Activated CD4-positive, alpha-beta memory T cell treated with anti-CD3 and anti-CD28 coated beads for 36 hours (primary cell): ENCODE measurements at places on chromosomes 13 and 19. TPM values are rescaled to one million over a fixed set of nuclear protein-coding genes. Genes with fewer than 3 reads are reported as not detected.
A peak's percentile ranks its signal among the peaks of the same experiment; 100 is the strongest.

- H3K4me3 ChIP-seq = no peak overlapping the region
- H3K27ac ChIP-seq = no peak overlapping the region
- H3K4me1 ChIP-seq = peaks cover 7% of the 10 kb centered on the region
- H3K36me3 ChIP-seq = no peaks in the 10 kb centered on the region
- DNase-seq = no peak
- H3K27me3 ChIP-seq = peaks cover 27% of the 10 kb centered on the region
Observed at GRCh38 chr13:48570216-48570828, 37.4 kb upstream of the RCBTB2 start.

DNA sequence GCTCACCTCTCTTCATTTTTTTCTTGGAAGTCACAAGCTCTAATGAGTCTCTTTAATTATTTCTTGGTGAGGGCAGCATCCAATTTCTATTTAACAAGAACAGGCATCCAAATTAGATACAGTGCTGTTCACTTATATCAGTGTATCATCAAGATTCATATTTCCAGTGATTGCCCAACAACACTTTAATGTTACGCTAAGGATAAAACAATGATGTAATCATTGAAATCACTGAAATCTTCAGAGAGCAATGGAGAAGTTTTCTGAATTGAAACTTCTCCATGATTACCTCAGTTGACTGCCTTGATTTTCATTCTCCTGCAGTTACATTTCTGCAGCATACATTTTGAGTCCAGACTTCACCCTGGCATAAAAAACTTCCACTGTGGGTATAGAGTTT is 17.1 kb upstream of the LRCH1 start:
- H3K4me1 ChIP-seq = peaks cover 1% of the 10 kb centered on the region
- H3K36me3 ChIP-seq = no peaks in the 10 kb centered on the region
- H3K27me3 ChIP-seq = peaks cover 2% of the 10 kb centered on the region
- no peak for DNase-seq
- H3K27ac ChIP-seq = no peak overlapping the region

- no peaks in the 10 kb centered on the region for H3K4me1 ChIP-seq
- no peak overlapping the region for H3K27ac ChIP-seq
- H3K4me3 ChIP-seq = no peak overlapping the region
- no peak for DNase-seq
Observed at GRCh38 chr13:89294115-89294867, 1623.1 kb downstream of the SLITRK5 start.

- DNase-seq = no peak
- H3K4me3 ChIP-seq = no peak overlapping the region
- H3K36me3 ChIP-seq = peaks cover 9% of the 10 kb centered on the region
- H3K4me1 ChIP-seq = peaks cover 11% of the 10 kb centered on the region
- no peaks in the 10 kb centered on the region for H3K27me3 ChIP-seq
- H3K27ac ChIP-seq = no peak overlapping the region
Observed at GRCh38 chr13:23771552-23771951, 117.6 kb downstream of the MIPEP start.

DNA sequence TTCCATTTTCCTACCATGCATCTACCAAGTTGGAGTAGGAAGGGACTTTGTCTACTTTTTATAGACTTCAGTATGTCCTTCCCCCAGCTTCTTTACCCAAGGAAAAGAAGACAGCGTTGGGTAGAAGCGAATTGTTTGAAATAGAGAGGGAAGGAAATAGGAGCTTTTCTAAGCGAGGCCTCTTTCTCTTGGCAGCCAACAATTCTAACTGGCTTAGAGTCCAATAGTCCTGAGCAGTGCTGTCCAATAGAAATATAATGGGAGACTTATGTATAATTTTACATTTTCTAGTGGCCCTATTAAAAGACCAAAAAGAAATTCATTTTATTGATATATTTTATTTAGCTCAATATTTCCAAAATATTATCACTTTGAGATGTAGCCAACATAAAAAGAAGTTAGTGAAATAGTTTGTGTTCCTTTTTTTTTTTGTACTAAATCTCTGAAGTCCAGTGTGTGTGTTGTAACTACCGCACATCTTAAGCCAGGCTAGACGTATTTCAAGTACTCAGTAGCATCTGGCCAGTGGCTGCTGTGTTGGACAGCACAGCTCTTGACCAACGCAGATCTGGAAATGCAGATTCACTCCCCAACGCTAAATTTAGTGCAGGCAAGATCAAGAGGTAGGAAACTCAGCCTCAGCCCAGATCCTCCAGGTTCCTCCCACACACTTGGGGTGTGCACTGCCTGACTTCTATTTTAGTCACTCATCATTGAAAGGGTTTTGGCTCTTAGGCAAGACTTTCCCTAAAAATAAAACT is 179.2 kb downstream of the SHISA2 start:
- DNase-seq = peak; percentile 45
- no peak overlapping the region for H3K4me3 ChIP-seq
- peaks cover 60% of the 10 kb centered on the region for H3K4me1 ChIP-seq
- H3K27me3 ChIP-seq = no peaks in the 10 kb centered on the region

DNA sequence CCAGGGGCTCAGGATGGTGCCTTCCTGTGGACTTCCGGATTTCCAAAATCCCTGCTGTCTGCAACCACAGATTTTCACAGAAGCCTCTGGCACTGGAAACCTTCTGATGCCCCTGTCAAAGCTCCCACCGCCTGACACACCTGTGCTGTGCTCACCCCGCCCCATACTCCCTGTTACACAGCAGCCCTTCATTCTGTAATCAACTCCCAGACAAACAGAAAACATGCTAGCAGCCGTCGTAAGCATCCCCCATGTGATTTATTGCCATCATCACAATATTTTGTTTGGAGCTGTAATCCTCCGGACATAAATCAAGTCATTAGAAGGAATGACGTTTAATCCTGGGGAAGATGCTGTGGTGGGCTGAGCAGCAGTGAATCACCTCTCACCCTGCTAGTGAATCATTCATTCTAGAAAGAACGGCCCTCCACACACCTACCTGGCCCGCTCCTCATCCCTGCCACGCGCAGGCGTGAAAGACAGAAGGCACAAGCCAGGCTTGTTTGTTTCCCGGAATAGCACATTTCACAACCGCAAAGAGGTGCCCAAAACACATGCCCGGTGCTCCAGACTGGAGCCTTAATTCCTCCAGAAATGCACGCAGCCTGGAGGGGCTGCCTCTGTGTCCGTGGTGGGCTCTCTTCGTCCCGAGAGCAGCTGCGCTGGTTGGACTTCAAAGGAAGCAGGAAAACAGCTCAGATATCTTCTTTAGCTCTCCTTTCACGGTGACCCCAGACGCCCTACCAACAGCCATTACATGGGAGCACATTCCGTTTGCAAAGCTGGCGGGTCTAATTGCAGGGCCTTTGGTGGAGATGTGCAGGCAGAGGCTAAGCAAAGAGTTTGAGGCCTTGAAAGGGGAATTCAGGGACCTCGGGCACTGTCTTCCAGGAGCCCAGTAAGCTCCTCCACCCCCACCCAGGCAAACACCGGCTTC is 41.3 kb upstream of the KCTD15 start:
- no peak overlapping the region for H3K4me3 ChIP-seq
- no peaks in the 10 kb centered on the region for H3K4me1 ChIP-seq
- peaks cover 3% of the 10 kb centered on the region for H3K27me3 ChIP-seq
- no peaks in the 10 kb centered on the region for H3K36me3 ChIP-seq

GRCh38 chr13:103618151-103618550 is 551.9 kb upstream of the SLC10A2 start:
- H3K4me1 ChIP-seq = no peaks in the 10 kb centered on the region
- DNase-seq = no peak
- no peaks in the 10 kb centered on the region for H3K27me3 ChIP-seq
- H3K27ac ChIP-seq = no peak overlapping the region

DNA sequence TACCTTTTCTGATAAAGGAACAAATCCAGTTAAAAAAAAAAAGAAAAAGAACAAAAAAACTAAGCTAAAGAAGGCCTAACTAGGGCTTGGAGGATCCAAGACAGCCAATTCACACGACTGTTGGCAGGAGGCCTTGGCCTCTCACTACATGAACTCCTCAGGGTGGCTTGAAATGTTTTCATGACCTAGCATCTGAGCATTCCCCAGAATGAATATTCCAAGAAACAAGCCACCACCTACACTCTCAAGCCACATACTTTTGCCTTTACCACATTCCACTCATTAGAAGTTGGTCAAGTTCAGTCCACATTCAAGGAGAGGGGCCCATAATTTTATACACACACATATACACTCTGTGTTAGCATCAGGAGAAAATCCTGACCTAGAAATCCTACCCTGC is 97.6 kb upstream of the SIAH3 start:
- H3K27me3 ChIP-seq = no peaks in the 10 kb centered on the region
- H3K4me3 ChIP-seq = no peak overlapping the region
- H3K36me3 ChIP-seq = no peaks in the 10 kb centered on the region
- no peak for DNase-seq

DNA sequence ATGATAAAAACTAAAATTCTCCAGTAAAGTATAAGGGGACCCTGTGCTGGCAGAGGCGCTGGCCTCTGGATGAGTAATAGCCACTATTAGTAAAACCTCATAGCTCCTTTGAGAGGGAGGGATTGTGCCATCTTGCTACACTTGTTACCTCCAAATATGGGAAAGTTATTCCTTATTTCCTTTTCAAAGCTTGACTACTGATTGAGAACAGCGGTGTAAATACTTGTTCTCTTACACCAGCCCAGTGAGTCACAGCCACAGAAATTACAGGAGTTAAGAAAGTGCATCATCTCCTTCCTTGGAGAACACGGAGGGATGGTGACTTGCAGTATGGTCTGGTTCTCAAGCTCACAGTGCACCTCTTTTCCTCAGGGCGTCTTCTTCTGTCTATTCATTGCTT is 379.0 kb downstream of the EFNB2 start:
- H3K4me3 ChIP-seq = no peak overlapping the region
- DNase-seq = no peak
- peaks cover 2% of the 10 kb centered on the region for H3K27me3 ChIP-seq
- no peak overlapping the region for H3K27ac ChIP-seq

DNA sequence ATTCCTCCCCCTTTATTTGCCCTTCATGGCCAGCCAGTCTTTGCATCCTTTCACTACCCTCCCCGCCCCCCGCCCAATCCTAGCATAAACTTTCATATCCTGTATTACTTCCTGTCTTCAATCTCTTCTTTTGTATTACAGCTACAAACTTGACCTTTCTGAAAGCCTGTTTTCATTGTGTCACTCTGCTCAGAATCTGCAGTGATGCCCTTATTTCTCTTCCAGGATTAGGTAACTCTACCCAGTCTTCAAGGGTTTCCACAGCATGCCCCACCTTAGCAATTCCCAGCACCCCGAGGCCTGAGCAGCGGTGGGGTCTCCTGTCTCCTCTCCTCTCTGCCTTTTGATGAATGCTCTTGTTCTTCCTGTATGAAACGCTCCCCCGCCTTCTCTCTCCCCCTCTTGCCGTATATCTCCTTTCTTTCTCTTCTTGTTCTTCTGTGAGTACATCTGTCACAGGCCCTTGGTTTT is 145.6 kb downstream of the SHISA2 start:
- no peaks in the 10 kb centered on the region for H3K36me3 ChIP-seq
- H3K27me3 ChIP-seq = no peaks in the 10 kb centered on the region
- H3K4me3 ChIP-seq = no peak overlapping the region
- H3K4me1 ChIP-seq = peaks cover 5% of the 10 kb centered on the region
- no peak overlapping the region for H3K27ac ChIP-seq

GRCh38 chr19:8025316-8025715 is 19.9 kb upstream of the ELAVL1 start:
- no peak for DNase-seq
- no peak overlapping the region for H3K4me3 ChIP-seq
- H3K36me3 ChIP-seq = no peaks in the 10 kb centered on the region
- no peaks in the 10 kb centered on the region for H3K27me3 ChIP-seq

GRCh38 chr13:66180836-66181235 is 1049.3 kb downstream of the PCDH9 start:
- DNase-seq = no peak
- H3K36me3 ChIP-seq = no peaks in the 10 kb centered on the region
- no peak overlapping the region for H3K4me3 ChIP-seq

DNA sequence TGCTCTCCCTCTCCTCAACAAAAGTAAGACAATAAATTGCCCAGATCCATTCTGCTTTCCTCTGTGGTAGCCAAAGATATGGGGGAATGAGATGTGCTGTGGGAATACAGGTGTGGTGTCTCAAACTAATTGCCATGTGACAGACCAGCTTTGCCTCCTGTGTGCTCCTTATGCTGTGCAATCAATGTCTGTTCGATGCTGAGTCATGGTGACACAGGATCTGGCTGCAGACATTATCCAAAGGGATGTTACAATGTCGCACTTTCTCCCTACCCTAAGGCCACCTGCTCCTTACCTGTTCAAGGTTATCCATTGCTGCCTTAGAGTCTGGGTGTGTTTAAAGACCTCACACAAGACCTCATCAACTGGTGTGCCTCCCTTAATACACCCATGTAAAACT is 32.5 kb downstream of the FGF14 start:
- H3K27ac ChIP-seq = no peak overlapping the region
- peaks cover 8% of the 10 kb centered on the region for H3K27me3 ChIP-seq
- H3K4me3 ChIP-seq = no peak overlapping the region
- no peaks in the 10 kb centered on the region for H3K36me3 ChIP-seq
- H3K4me1 ChIP-seq = no peaks in the 10 kb centered on the region
- no peak for DNase-seq

DNA sequence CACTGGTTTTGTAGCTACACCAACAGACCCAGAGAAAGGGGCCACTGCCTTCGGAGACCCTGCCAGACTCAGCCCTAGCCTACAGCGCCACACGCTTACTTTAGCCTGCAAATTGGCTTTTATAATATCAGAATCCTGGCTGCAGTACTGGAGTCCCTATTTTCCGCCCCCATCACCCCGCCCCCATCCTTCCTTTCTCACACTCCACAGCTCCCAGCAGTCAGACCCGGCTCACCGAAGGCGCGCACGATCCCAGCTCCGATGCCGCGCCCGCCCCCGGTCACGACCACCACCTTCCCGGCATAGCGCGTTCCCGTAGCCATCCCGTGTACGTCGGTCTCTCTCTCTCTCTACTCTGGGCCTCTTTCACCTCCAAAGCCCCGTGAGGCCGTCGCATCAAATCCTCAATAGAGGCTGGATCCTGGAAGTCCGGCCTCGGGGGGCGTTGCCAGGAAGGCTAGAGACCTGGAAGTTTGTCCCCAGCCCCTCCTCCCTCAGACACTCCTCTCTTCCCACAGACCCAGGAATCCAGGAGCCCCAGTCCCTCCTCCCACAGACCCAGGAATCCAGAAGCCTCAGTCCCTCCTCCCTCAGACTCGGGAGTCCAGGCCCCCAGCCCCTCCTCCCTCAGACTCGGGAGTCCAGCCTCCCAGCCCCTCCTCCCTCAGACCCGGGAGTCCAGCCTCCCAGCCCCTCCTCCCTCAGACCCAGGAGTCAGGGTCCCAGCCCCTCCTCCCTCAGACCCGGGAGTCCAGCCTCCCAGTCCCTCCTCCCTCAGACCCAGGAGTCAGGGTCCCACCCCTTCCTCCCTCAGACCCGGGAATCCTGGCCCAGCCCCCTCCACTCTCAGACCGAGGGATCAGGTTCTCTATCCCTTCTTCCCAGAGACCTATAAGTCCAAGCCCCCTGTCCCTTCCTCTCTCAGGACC is at the start of gene HSD17B14:
Gene HSD17B14 (minus strand): TSS at position 403 of the 929 bp plus-strand sequence. CDS start 80 bp downstream, at position 323.
- H3K27ac ChIP-seq = no peak within 1 kb of the TSS
- peaks cover 9% of the 10 kb centered on the region for H3K27me3 ChIP-seq
- H3K36me3 ChIP-seq = no peaks in the 10 kb centered on the region
- peaks cover 14% of the 10 kb centered on the region for H3K4me1 ChIP-seq
- no peak for DNase-seq
- peak within 1 kb of the TSS; percentile 73 for H3K4me3 ChIP-seq

ZNF460 gene
- total RNA-seq = 45.8 TPM

TPRX1 gene
- total RNA-seq = not detected

MZT1 gene
- total RNA-seq = 27.6 TPM

ADGRE3 gene
- not detected for total RNA-seq

PRTN3 gene
- total RNA-seq = not detected

FCHO1 gene
- 54.3 TPM for total RNA-seq

TRAPPC5 gene
- total RNA-seq = 77.5 TPM
